ENCODE measurements at places on chromosomes 1 and 21.
A peak's percentile ranks its signal among the peaks of the same experiment; 100 is the strongest.

- peak; percentile 76 for DNase-seq
Observed at GRCh38 chr1:36650200-36651065, 167.7 kb upstream of the CSF3R start.

DNA sequence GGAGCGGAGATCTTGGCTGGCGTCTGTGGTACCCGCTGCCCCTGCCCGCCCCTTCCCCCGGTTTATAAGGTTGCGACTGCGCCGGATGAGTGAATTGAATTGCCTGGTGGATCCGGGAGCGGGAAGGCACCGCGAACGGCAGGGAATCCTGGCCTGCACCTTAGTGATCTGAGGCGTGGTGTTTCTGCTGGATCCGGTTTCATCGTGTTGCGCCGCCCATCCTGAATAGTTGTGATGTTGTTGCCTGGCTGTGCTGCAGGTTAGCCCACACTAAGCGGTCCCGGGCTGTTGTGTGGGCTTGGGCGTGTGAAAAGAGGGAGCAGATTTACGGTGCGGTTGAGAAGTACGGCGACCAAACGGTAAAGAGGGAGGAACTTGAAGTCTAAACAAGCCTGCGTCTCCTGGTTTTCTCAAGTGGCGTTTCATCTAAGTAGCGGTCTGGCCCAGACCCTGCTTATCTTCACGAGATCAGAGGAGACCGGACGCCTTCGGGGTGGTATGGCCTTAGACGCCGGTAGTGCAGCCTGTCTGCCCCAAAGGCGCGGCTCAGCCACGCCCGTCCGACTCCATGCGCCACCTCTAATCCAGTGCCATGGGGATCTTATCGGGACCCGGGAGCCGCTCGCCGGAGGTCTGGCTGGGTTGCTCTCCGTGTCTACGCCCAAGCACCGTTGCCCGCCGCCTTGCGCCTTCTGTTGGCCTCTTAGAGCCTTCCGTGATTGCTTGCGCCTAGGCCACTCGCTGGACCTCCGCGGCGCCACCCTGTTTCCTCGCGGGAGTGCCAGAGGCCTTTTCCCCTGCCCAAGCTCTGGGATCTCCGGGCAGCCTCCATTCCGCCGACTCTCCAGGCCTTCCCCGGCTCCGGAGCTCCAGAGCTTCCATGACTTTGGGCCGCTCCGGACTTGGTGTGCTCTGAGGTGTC, 87.5 kb upstream of the RHOU start:
- peak; percentile 67 for DNase-seq

DNA sequence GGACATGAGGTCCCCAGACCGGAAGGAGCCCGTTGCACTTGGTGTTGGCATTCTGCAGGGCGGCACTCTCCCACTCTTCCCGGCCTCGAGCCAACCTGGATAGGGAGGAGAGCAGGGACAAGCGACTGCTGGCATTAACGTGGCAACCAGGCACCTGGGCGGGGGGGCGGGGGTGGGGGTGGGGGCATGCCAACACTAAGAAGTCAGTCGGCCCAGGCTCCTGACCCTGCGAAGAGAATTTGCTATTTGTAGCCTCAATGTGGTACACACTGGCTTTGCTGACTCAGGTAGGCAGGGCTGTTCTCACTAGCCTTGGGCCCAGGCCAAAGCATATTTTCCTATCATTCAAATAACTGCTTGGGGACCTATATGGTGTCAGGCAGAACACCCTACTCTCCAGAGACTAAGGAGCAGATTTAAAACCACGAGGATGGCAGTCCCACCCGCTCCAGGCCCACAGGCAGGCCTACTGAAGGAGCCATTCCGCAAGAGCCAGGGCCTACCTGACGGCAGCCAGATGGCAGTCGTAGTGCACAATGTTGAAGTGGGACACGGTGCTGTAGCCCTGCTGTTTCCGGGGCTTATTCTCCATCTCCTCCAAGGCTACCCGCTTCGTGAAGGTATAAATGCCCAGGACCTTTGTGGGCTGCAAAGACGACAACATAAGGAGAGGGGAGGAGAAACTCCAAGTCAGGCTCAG, 123.7 kb downstream of the UBR4 start:
- no peak for DNase-seq

GRCh38 chr21:45934554-45934953, 47.0 kb upstream of the COL6A1 start:
- DNase-seq, result no peak

DNA sequence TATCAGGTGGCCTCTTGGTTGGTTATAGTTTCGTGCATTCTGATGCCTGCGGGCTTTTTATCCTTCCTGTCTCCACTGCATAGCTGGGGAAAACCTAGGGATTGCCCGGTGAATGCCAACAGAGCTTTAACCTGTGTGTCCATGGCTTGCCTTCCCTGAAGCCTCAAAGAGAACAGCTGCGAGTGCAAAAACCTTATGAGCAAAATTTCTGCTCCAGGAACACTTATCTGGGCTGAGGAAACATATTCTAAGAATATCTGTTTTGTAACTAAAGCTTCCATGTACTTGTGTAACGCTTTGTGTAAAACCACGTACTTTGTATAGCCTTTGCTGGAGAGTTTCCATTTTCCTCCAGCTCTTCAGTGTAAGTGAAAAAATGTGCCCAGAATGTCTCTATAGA, 7.2 kb downstream of the CNST start:
- no peak for DNase-seq

All from NCI-H2171 treated with DMSO at 0.1 percent for 48 hours (cell line).